NCI-H460 (cell line): ENCODE measurements at places on chromosomes 3 and 15. TPM values are rescaled to one million over a fixed set of nuclear protein-coding genes. Genes with fewer than 3 reads are reported as not detected.

GRCh38 chr3:61776390-61776789, 215.0 kb downstream of the PTPRG start:
- DNase-seq, result no peak

DNA sequence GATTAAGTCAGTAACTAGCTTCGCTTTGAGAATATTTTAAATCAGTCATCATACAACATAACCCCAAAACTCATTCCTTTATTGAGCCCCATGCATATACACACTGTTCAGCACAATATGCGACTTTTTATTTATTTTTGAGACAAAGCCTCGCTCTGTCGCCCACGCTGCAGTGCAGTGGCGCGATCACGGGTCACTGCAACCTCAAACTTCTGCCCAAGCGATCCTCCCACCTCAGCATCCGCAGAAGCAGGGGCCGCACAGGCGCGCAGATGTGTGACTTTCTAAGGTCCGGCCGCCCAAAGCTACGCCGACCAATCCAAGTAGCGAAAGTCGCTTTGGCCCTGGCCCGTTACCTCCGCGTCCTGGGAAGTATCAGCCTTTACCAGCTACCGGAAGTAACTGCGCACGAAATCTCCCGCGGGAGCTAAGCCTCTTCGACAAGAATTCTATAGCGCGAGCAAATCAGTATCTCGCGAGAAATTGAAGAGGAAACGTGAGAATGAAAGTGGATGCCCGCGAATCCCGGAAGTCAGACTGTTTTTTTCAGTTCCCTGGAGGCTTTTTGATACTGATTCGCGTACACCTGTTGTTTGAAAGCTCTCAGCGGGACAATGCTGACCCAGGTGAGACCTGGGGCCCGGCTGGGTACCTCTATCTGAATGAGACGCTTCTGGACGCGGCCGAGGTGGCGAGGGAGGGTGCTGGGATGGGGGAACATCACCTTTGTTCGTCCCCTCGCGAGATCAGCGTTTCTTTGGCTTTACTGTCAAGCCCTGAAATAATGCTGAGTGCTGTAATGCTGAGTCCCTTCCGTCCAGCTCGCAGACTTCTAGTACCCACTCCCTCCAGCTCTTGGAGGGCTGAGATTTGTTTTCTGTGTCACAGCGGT, at the start of the genes DHFR2 and NSUN3:
Gene DHFR2 (minus strand): TSS at position 404 of the 892 bp plus-strand sequence. CDS start 1,405 bp downstream, outside the sequence.
Gene NSUN3 (plus strand): TSS at position 549 of the 892 bp plus-strand sequence. CDS start 66 bp downstream, at position 615.
- DNase-seq, result peak; percentile 94

DNA sequence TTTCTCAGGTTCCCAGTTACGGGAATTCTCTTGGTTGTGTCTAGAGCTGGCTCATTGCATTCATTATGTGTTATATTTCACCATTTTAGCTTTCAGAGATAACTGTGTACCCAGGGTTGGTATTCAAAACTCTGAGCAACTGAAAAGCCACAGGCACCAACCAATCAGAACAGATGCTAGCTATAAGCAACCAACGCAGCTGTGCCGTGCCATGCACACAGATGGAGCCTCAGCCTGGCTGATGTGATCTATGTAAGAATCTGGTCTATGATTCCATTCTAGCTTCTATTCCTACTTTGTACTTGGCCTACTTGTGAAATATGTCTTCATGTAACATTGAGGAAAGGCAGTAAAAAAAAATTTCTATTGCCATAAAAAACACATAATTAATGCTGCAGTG, 95.0 kb upstream of the CCDC80 start:
- no peak for DNase-seq

DNA sequence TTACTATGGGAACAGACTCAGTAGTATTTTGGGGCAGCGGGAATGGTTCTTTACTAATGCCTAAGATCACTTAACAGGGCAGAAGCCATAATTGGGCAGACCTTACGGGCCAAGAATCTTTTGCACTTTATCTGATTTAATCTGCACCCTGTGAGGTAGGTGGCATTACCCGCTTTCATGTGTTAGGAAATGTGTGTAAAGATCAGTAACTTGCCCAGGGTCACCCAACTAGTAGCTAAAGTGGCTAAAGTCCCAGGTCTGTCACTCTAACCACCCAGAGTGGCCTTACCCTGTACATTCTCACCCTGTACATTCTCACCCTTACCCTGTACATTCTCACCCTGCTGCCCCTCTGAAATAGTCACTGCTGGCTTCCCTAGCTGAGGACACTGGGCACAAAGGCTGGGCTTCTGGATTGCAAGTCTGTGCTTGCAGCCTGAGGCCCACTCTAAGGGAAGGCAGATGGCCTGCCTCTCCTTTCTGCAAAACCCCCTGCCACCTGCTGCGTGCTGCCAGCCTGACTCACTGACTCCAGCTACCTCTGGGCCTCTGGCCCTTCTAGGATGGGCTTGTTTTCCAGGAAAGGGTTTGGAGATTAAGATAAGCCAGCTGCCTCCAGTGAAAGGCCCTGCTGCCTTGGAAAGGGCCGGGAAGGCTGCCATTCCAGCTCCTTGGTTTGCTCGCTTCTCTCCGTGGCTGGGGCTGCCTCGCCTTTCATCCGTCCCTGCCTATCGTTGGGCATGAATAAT, 37.5 kb upstream of the MYZAP start:
- DNase-seq, result no peak

DNA sequence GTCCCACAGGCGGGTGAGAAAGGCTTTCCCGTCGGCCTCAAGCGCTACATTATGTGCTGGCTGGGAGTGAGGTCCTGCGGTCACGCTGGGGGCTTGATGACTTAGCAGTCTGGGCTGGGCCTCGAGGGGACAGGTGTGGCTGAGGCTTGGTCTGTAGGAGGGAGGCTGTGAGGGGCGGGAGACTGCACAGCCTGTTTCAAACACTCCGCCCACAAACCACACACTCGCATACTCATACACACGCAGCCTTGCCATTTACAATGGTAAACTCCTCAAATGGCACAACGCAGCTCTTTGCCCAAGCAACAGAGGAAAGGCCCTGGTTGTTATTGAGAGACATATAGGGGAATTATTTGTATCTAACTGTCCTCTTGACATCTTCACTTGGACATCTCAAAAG, 32.4 kb upstream of the RASGRF1 start:
- no peak for DNase-seq

The UPK1B gene
- total RNA-seq, result not detected in 2 replicates

The GOLGA8G gene
- not detected in 2 replicates for total RNA-seq
